NCI-H1417 treated with DMSO at 0.1 percent for 48 hours (cell line): ENCODE measurements at places on chromosomes 13 and 19.

DNA sequence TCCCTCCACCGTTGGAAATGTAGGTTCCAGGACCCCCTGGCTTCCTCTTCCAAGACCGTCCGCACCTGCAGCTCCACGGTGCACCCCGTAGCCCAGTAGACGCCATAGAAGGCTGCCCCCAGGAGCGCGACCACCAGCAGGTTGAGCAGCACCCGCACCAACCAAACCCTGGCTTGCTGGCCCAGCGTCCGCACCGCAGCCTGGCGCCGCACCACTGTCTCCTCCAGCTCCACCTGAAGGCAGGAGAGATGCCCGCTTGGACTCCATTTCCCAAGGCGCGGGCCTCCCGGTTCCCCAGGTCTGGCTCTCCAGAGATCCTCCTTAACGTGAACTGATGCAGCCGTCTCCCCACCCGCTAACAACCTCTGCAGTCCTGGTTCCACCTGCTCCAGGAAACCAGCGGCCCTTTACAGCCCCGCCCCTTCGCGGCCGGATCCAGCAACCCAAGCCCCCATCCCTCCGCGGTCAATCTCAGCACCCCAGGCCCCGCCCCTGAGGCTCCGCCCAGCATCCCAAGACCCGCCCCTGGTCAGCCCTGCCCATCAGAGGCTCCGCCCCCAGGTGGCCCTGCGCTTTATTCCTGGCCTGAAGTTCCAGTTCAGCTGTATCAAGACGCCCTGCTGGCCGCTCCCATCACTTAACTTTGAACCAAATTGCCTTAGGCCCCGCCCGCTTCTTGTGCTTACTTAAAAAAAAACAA, 5.0 kb upstream of the LENG1 start:
- no peak for DNase-seq

- DNase-seq = no peak
Observed at GRCh38 chr19:1855828-1856255, 7.5 kb downstream of the KLF16 start.

- DNase-seq = no peak
Observed at GRCh38 chr13:32426191-32426989, 1.5 kb downstream of the N4BP2L1 start.

GRCh38 chr13:39998166-39998565, 342.7 kb downstream of the COG6 start:
- no peak for DNase-seq

DNA sequence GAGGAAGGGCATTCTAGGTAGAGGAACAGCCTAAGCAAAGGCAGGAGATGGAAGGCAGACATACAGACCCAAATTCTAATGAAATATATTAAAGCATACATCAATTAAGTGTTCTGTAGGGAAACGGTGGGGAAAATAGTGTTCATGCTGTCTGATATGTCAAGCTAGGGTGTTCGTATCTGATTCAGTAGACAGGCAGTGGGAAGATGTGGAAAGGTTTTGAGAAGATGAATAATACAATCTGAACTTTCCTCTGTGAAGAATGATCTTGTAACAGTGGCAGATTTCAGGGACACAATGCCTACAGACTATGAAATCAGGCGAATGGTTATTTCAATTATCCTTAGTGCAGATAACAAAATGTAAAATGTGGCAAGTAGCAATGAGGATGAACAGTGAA, 594.2 kb downstream of the KCTD12 start:
- no peak for DNase-seq
